Cardiac muscle cell (in vitro differentiated cells and primary cell): ENCODE measurements at places on chromosomes 13 and 19.
A peak's percentile ranks its signal among the peaks of the same experiment; 100 is the strongest.

DNA sequence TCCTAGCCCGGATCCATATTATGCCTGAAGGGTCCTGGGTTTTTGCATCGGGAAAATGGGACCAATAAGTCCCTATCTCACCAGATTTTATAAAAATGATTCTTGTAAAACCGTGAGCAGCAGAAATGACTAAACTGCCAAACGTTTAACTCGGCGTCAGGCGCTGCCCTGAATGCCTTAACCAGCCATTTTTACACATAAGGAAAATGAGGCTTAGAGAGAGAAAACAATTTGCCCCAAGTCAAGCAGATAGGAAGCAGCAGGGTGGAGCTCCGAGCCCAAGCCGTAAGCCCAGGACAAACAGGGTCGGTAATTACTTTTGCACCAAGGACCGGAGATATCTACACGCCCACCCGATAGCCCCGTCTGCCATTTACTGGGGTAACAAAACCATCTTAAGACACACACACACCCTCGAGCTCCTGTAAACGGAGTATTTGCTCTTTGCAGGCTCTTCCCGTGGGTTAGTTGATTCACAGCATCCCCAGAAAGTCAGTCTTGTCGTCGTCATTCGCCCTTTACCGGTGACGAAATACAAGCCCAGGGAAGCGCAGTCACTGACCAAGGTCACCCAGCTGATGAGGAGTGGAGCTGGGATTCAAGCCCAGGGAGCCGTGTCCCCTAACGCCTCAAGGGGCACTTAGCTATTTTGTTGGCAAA lies 16.0 kb upstream of the MRI1 start:
- peak; percentile 53 for DNase-seq

DNA sequence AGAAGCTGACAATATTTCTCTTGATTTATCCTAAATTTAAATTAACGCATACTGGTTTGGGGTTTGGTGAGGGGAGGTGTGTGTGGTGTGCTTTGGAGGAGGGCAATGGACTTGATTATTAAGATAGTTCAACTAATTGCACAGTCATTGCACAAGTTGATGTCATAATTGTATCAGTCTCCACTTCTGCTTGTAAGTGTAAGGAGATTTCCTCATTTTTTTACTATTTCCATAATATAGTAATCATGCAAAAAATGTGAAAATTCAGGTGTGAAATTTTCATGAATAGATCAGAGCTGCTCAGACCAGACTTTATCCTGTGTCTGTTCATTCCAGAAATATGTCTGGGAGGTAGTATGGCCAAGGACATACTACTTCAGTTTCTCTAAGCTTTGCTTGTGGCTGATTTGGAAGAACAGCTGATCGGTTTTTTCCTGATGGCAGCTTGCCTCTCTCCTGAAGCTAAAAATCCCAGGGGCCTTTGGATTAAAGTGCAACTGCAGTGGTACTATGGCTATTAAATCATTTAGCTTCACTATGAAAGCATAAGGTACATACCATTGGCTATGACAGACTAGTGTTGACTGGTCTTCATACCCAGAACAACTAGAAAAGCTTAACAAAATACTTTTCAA lies 201.8 kb upstream of the MIR17HG start:
- no peak for DNase-seq

- no peak for DNase-seq
Measured at GRCh38 chr19:16289594-16289993, 35.0 kb upstream of the KLF2 start.

DNA sequence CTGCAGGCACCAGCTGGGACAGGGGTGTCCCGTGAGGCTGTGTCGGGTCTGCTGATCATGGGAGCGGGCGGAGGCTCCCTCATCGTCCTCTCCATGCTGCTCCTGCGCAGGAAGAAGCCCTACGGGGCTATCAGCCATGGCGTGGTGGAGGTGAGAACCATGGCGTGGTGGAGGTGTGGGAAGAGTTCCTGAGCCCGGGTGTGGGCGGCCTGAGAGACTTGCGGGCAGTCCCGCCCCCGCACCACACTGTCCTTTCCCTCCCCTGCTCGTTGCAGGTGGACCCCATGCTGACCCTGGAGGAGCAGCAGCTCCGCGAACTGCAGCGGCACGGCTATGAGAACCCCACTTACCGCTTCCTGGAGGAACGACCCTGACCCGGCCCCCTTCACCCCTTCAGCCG lies 10.7 kb downstream of the APLP1 start:
- DNase-seq = no peak

GRCh38 chr13:110310541-110311442 lies 3.7 kb downstream of the COL4A2 start:
- no peak for DNase-seq

GRCh38 chr19:42115219-42115618 lies 17.0 kb downstream of the POU2F2 start:
- peak; percentile 64 for DNase-seq

- peak; percentile 95 for DNase-seq
Measured at GRCh38 chr13:102825921-102826706, 19.7 kb upstream of the ERCC5 start.

GRCh38 chr13:21924958-21925357 lies 254.1 kb downstream of the FGF9 start:
- DNase-seq = no peak

GRCh38 chr19:30666301-30666803 lies 294.2 kb downstream of the ZNF536 start:
- peak; percentile 36 for DNase-seq

- DNase-seq = peak; percentile 14
Measured at GRCh38 chr13:52832313-52832712, 16.1 kb downstream of the PCDH8 start.

DNA sequence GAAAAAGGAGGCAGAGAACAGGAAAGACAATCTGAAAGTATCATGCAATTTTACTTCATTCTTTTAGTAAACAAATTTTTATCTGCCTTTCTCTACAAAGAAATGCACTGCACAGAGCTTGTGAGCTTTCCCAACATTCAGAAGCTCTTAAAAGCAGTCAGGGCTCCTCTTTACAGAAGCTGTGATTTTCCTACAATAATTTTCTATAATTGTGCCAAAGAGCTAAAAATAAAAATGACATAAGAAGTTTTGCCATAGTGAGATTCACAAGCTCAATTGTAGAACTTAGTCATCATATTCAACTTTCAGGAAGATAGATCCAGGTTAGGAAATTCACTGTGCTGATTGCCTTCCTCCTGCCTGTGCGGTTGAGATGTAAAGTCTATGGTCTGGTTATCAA lies 341.4 kb downstream of the PCDH9 start:
- DNase-seq = no peak

- DNase-seq = no peak
Measured at GRCh38 chr19:8820234-8820633, 11.9 kb downstream of the ZNF558 start.

GRCh38 chr13:57018915-57019314 lies 121.8 kb upstream of the PRR20A start:
- no peak for DNase-seq
